ENCODE measurements at places on chromosomes 4 and X. TPM values are rescaled to one million over a fixed set of nuclear protein-coding genes. Genes with fewer than 3 reads are reported as not detected.

Gene REPS2
- polyA plus RNA-seq, result 1.3 TPM

Gene STBD1
- polyA plus RNA-seq, result 22.5 TPM

Gene MAGEE1
- 4.8 TPM for polyA plus RNA-seq

Gene PDGFC
- polyA plus RNA-seq, result 23.4 TPM

Gene EGFL6
- polyA plus RNA-seq, result 8.7 TPM

Gene AMTN
- polyA plus RNA-seq, result not detected

Gene TBC1D9
- 14.2 TPM for polyA plus RNA-seq

Gene MAGEB2
- not detected for polyA plus RNA-seq

Gene FRG2
- not detected for polyA plus RNA-seq

Gene GPR119
- not detected for polyA plus RNA-seq

Gene OTUD6A
- polyA plus RNA-seq, result not detected

Gene MCF2
- 0.08 TPM for polyA plus RNA-seq

Gene GPC4
- 18.3 TPM for polyA plus RNA-seq

Gene KCND1
- polyA plus RNA-seq, result 3.3 TPM

Gene PNPLA4
- 11.0 TPM for polyA plus RNA-seq

Gene ITIH6
- polyA plus RNA-seq, result 0.01 TPM

Gene RAB41
- polyA plus RNA-seq, result not detected

Gene PASD1
- not detected for polyA plus RNA-seq

Gene TMPRSS11D
- polyA plus RNA-seq, result not detected

Gene MAGEA8
- polyA plus RNA-seq, result not detected

Gene LYAR
- 14.2 TPM for polyA plus RNA-seq

Gene PABPC5
- polyA plus RNA-seq, result 3.3 TPM

All from urinary bladder (tissue), 4 donors.